ENCODE measurements at places on chromosomes 1 and 21.

GRCh38 chr1:117414943-117415342 is 47.7 kb downstream of the MAN1A2 start:
- DNase-seq = no peak

- DNase-seq = no peak
Measured at GRCh38 chr1:160621633-160622413, 25.0 kb downstream of the SLAMF1 start.

GRCh38 chr1:36613721-36614120 is 131.0 kb upstream of the CSF3R start:
- no peak for DNase-seq

- no peak for DNase-seq
Measured at GRCh38 chr1:248686815-248687214, 15.8 kb downstream of the OR14I1 start.

- DNase-seq = no peak
Measured at GRCh38 chr21:14687268-14687625, 141.1 kb upstream of the SAMSN1 start.

- DNase-seq = no peak
Measured at GRCh38 chr1:160987359-160988050, 32.9 kb upstream of the ITLN2 start.

GRCh38 chr1:7575041-7575400 is 196.1 kb upstream of the VAMP3 start:
- DNase-seq = no peak

- no peak for DNase-seq
Measured at GRCh38 chr1:31790140-31790539, 25.7 kb downstream of the SPOCD1 start.

GRCh38 chr1:30418061-30418938 is 305.1 kb downstream of the MATN1 start:
- no peak for DNase-seq

DNA sequence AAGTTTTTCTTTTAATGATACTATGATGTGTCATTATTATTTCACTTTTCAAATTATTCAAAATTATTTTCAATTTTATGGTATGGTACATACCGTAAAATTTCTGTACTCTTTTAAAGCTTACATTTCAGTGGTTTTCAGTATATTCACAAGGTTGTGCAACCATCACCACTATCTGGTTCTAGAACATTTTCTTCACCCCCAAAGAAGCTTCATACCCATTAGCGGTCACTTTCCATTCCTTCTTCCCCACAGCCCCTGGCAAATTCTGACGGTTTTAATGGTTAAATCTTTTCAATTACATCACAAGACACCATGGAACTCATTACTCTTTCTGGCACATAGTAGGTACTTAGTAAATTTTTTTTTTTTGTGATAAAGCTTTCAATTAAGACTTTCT is 22.8 kb upstream of the ATP5PO start:
- no peak for DNase-seq

DNA sequence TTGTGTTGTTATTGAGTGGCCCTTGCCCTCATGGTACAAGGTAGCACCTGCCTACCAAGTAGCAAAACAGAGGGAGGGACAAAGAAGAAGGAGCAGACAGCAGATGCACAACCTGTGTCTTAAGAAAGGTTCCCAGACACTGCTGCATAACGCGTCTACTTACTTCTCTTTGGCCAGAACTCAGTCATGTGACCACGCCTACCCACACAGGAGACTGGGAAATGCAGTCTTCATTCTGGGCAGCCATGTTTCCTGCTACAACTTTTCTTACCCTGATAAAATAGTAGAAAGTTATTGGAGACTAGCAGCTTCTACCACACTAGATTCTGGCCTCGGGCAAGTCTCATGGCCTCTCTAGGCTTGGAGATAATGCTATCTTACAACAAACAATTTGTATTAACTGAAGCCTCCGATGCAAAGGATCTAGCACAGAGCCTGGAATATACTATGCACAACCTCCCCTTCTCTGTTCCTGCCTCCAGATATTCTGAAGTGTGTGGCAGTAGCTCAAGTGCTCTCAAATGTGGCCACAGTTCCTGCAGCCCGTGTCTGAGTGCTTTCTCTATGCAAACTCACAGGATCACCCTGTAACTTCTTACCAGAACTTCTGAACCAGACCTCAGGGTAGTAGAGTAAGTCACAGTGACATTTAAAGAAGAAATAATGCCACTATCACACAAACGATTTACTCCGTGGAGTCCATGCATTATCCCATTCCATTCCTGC is 34.1 kb upstream of the BTG2 start:
- DNase-seq = no peak

DNA sequence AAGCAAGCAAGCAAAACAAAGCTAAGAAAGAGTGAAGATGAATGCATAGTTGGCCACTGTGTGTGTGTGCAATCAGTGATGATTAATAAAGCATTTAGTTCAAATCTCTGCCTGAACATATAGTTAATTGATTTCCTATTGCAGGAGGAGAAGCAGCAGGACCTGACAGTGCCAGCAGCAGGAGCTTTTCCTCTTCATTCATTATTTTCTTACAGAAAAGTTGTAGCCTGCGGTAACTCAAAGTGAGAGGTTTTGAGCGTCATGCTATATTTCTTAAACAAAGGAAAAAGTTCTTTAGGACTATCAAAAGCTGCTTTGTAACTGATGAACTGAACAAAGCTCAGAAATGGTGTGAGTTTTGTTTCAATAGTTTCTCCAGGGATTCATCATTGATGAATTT is 379.9 kb downstream of the PTBP2 start:
- DNase-seq = no peak

- DNase-seq = no peak
Measured at GRCh38 chr1:224544346-224545110, 71.6 kb upstream of the CNIH3 start.

GRCh38 chr1:110612060-110612745 is 6.0 kb upstream of the KCNA2 start:
- no peak for DNase-seq

- DNase-seq = no peak
Measured at GRCh38 chr1:156527584-156527983, 27.0 kb upstream of the MEF2D start.

DNA sequence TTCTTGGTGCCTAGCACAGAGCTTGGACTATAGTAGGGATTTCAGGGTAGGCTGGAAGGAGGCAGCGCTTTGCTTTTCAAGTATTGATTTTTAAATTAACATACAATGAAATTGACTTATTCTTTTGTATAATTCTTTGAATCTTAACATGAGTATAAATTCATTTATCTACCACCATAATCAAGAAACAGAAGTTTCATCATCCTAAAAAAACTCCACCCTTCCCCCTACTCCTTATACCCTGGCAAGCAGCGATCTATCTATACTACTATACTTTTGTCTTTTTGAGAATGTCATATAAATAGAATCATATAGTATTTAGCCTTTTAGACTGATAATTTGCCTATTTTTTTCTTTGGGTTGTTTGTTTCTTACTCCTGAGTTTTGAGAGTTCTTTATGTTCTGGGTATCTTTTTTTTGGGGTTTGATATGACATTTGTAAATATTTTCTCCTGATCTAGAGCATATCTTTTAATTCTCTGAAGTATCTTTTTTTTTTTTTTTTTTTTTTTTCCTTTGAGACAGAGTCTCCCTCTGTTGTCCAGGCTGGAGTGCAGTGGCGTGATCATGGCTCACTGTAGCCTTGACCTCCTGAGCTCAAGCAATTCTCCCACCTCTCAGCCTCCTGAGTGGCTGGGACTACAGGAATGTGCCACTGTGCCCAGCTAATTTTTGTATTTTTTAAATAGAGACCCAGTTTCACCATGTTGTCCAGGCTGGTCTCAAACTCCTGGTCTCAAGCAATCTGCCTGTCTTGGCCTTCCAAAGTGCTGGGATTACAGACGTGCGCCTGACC is 6.4 kb downstream of the RPS6KC1 start:
- DNase-seq = no peak

GRCh38 chr1:233639611-233640010 is 25.7 kb downstream of the KCNK1 start:
- DNase-seq = no peak

- DNase-seq = no peak
Measured at GRCh38 chr1:53310847-53311681, 16.8 kb downstream of the LRP8 start.

GRCh38 chr1:3750741-3751140 is 1.5 kb upstream of the CCDC27 start:
- DNase-seq = no peak

GRCh38 chr1:63321066-63321784 is 1.1 kb upstream of the FOXD3 start:
- no peak for DNase-seq

GRCh38 chr1:21329209-21329844 is 39.1 kb upstream of the ECE1 start:
- no peak for DNase-seq

DNA sequence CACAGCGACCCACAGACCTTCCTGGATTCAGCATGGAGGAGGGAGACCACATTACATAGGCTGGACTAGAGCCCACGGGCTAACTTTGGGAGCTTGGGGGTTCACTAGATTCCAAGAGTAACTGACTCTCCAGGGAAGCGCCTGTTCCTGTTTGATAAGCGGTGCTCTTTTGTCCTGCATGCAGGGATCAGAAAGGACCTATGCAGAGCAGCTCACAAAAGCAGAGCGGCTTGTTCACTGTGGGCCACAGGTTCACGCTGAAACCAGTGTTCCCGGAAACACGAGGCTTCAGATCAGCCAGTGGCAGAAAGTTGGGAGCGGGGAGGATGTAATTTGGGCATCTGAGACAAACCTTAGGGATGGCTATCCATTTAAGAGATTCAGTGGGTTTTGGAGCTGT is 403.9 kb downstream of the PCP4 start:
- no peak for DNase-seq

- no peak for DNase-seq
Measured at GRCh38 chr1:27562534-27563340, 41.2 kb downstream of the AHDC1 start.

DNA sequence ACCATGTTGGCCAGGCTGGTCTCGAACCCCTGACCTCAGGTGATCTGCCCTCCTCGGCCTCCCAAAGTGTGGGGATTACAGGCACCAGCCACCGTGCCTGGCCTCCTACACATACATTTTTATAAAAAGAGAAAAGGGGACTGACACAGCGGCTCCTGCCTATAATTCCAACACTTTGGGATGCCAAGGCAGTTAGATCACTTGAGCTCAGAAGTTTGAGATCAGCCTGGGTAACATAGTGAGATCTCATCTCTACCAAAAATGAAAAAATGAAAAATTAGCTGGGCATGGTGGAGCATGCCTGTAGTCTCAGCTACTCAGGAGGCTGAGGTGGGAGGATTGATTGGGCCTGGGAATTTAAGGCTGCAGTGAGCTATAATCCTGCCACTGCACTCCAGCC is 23.4 kb downstream of the ZNF281 start:
- DNase-seq = no peak

DNA sequence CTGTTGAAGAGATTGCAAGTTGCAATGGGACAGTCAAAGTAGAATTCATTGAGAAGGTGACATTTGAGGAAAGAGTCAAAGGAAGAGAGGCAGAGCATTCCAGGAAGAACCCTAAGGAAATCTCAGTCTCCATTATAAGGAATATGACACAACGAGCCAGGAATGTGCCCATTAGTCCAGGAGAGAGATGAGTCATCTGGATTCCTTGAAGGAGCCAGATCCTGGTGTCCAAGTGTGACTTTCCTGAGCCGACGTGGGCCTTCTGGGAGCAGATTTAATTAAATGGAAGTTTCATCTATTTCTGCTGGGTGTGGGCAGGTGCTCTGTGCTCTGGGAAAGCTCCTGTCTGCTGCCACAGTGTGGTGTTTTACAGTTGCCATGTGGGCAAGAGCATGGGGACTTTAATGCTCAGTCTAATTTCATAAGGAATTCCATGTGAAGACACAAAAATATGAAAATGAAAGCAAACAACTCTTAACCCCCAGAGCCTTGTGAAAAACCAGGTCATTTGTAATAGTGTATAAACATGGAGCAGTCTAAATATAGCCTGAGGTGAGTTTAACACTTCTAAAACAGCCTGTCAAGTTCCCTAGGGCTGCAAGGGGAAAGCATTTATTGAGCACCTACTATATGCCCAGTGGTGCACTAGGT is 111.4 kb upstream of the ARTN start:
- DNase-seq = peak; percentile 53

GRCh38 chr1:184789884-184790283 is 35.2 kb upstream of the EDEM3 start:
- no peak for DNase-seq

GRCh38 chr1:111813440-111814304 is 58.0 kb downstream of the DDX20 start:
- DNase-seq = no peak

DNA sequence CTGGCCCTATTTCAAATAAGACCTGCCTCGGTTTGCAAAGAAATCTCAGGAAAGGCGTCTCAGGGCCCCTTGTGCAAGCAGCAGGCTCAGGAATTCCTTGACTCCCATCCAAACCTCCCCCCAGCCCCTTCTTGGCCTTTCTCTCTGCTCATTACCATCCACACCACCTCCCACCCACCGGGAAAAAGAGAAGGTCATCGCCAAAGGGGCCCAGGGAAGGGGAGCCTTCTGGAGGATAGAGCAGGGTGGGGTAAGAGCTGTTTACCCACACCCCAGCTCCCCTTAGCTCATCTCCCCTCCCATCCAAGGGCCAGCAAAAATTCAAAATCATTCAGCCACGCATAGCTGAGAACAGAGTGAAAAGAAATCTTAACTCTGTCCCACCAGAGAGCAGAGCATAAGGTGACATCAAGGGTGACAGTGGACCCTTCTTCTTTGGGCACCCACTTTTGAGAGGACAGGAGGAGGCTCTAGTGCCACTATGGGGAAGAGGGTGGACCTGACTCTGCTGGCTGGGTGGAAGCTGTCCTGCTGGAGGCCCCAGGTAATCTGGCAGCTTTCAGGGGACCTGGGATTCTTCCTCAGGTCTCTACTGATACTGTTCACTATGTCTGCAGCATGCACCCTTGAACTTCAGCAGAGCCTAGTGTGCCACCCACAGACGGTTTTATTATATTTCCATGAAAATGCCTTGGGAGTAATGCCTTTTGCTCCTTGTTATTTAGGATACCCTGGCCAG is 3.9 kb upstream of the WNT2B start:
- DNase-seq = no peak

DNA sequence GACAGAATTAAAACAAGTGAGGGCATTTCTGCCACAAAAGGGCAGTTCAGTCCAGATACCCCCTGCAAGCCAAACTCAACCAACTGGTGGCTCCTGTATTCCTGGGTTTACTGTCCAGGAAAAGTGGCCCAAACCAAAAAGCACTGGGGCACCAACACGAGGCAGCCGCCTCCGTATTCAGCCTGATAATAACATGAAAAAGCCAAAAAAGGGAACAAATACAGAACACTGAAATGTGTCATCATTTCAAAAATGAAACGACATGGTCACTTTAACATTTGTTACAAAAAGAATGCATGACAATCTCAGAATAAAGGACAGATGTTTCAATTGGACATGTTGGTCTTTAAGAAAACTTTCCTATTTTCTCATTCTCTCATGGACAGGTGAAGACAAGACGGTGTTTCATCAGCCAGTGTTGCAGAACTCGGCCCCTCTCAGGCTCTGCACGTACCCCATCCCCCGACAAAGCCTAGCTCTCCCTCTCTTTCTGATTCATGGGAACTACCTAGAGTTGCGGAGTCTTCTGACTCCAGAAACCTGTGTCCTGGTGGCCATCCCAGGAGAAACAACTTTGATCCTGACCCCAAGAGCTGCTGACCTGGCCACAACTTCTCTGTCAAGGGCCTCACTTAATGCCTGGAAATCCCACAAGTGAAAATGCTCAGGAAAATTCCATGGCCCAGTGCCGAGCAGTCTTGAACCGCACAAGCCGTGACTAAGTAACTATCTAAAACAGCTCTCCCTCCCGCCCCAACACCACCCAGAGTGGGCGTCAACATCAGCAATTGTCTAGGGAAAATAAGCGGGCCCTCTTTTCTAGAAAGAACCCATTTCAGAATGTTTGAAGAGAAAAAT is 27.1 kb downstream of the ZBTB17 start:
- peak; percentile 71 for DNase-seq

- no peak for DNase-seq
Measured at GRCh38 chr1:85440612-85441011, 24.3 kb downstream of the DDAH1 start.
